ENCODE measurements at places on chromosomes 7 and 10. TPM values are rescaled to one million over a fixed set of nuclear protein-coding genes. Genes with fewer than 3 reads are reported as not detected.
A peak's percentile ranks its signal among the peaks of the same experiment; 100 is the strongest.

- no peak for DNase-seq
Observed at GRCh38 chr7:46696741-46697140, 775.7 kb upstream of the IGFBP3 start.

DNA sequence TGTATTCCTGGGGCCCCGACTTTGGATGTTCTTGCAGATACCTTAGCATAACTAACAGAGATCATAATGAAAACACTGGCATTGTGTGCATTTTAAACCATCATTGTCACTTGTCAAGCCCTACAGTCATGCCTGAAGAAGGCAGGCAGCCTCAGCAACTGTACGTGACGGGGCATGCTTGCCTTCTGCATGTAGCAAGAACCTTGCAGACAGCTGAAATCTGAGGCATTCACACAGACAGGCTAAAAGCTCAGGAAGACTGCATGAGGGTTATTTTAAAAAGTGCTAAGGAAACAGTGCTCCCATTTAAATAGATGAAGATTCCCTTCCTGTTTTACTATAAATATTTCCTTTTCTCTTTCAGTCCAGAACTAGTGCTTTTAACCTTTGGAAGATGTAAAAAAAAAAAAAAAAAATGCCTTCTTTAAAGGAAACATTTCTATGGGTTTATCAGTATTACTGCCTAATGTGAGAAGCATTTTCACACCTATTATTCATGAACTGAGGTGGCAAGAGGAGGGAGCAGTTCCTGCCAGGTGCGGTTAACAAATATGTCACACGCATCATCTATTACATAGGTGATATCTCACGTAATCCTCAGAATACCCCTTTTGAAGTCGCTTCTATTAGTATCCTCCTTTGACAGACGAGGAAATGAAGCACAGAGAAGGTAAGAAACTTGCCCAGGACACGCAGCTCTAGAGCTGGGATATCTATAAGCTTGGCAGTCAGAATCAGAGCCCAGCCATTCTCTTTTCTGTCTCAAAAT is 88.1 kb downstream of the PRKCQ start:
- no peak for DNase-seq

- no peak for DNase-seq
Observed at GRCh38 chr7:37977243-37977642, 56.8 kb downstream of the EPDR1 start.

CCDC146 gene
- 2.5 TPM for polyA plus RNA-seq

DNA sequence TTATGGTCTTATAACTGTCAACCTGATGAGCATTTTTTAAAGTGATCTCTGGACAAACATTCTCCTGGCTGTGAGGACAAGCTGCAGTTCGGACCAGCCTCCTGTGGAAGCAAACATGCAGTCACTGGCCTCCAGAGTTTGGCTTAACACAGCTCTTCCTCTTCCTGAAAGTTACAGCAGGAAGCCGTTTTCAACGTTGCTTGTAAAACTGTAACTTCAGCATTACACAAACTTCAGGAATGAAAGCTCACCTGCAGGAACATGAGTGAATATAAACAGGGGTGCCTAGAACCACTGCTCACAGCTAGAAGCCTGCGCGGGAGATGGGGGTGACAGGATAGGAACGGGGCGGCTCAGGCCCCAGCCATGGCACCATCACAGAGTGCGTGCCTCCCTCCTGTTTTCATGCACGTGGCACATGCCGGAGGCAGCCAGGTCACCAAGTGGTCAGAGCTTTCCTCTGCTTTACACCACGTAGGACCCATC is 292.9 kb upstream of the PITRM1 start:
- DNase-seq: no peak

GRCh38 chr10:117257721-117258120 is 16.8 kb downstream of the SLC18A2 start:
- DNase-seq: no peak

DNA sequence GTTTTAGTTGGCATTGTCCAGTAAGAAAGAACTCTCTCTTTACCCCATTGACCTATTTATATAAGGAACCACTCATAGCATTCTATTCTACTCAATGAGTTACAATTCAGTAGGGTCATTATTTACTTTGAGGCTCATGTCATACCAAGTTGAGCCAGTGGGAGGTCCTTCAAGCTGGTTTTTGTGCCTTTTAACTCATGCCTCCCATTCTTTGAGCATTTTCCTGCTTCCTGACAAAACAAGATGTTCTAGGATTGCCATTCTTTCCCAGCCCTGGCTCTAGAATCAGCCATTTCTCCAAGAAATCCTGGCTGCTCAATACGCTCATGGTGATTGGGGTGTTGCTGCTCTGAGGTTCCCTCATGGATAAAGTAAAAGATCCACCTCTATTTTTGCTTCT is 250.1 kb downstream of the ABCA13 start:
- no peak for DNase-seq

VIM gene
- 175 TPM for polyA plus RNA-seq

GPR158 gene
- 0.06 TPM for polyA plus RNA-seq

MGMT gene
- 6.1 TPM for polyA plus RNA-seq

TET1 gene
- polyA plus RNA-seq: 0.09 TPM

- peak; percentile 48 for DNase-seq
Observed at GRCh38 chr10:129868449-129869035, 95.5 kb downstream of the EBF3 start.

DNA sequence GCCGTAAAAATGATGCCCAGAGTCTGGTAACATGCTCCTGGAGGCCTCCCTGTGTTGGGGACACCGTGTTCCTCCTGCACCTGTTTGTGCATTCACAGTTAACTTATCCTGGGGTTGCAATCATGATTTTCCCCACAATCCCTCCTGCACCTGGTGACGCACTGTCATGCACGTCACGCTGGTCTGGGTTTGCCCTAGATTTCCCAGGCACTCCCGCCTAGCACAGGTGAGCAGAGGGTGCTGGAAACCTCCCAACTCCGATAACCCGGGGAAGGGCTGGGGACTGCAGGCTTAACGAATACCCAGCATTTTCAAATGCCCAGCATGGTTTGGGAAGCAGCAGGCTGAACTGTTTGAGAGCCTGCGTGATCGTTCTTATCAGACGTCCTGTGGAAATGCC is 427.1 kb downstream of the TCERG1L start:
- DNase-seq: no peak

GRCh38 chr7:35908331-35909216 is 107.7 kb downstream of the SEPTIN7 start:
- DNase-seq: peak; percentile 67

FAM241B gene
- polyA plus RNA-seq: 3.2 TPM

GRCh38 chr10:48417374-48417773 is 110.9 kb downstream of the MAPK8 start:
- DNase-seq: no peak

GRCh38 chr7:117790731-117791130 is 82.5 kb downstream of the CTTNBP2 start:
- DNase-seq: no peak

DNA sequence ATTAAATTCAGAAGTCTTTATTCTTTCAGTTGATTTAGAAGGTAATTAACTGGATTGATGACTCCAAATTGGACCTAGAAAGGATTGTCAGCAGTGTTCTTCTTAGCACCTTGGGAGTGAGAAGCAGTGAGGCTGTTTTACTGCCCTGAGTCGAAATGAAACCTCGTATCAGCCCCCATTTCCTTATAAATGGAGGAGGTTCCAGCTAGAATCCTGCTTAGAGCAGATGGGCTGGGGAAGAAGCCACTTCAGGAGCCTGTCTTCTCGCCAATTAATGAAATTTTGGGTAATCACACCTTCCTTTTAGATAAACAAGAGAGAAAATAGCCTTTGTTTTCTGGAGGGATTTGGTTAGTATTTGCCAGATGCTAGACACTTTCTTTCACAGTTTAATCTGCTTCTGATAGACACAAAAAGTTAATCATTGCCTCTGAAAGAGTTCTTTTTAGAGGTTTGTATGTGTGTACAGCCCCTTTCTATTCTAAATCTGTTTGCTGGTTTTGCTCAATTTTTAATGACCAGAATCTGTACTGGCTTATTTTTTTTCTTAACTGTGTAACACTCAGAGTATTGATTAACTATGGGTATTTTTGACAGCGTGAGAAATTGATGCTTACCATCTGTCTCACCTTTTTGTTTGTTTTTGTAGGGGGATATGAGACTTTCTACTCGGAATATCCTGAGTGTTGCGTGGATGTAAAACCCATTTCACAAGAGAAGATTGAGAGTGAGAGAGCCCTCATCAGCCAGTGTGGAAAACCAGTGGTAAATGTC is 4.6 kb downstream of the DUSP5 start:
- no peak for DNase-seq

SEMA3D gene
- polyA plus RNA-seq: 0.04 TPM

DNA sequence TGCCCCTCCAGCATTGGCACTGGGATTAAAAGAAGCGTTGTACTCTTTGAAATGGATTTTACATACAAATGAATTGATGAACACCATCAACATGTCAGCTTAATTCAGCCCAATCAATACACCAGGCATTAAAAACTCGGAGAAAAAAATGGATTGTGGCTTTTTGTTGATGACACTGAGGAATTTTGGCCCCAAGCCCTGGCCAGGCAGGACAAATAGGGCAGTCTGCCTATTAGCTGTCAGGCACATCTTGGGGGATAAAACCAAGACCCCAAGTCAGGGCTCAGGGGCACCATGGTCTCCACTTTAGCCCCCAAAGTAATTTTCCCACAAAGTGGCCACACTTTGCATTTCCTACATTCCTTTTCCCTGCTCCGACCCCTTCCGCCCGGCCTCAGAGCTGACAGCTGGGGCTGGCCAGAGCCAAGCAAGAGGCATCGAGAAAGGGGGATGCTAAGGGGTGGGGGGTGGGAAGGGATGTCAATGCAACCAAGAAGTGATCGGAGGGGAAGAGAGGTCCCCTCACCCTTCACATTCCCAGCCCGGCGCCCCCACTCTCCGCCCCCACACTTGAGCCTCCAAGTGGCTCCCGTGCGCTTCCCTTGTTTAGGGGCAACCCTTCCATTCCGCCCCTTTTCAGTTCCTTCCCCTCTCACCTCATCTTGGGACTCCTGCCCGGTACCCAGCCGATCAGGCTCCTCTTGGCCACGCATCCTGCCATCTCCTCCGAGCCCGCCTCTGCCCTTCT is 711 bp downstream of the HIP1 start:
- no peak for DNase-seq

GRCh38 chr10:76540331-76540730 is 1097.3 kb downstream of the KCNMA1 start:
- no peak for DNase-seq

- DNase-seq: no peak
Observed at GRCh38 chr10:15433850-15434537, 62.9 kb upstream of the FAM171A1 start.

All from psoas muscle (tissue), 8 donors.